Stimulated activated CD8-positive, alpha-beta memory T cell treated with anti-CD3 and anti-CD28 coated beads, Interleukin-2, amount 100 ng/mL, for 1 hour (primary cell): ENCODE measurements at places on chromosomes 6 and 20.

DNA sequence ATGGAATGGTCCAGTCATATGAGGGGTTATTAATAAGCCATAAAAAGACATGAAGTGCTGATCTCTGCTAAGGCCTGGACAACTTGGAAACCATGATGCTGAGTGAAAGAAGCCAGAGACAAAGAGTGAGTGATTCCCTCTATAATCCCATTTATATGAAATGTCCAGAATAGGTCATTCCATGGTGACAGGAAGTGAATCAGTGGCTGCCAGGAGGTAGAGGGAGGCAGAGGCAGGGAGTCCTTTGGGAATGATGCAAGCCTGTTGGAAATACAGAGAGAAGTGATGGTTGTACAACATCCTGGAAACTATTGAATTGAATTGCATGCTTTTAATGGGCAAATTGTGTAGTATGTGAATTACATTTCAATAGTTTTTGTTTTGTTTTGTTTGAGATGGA, 26.4 kb downstream of the ANKRD60 start:
- DNase-seq = no peak

DNA sequence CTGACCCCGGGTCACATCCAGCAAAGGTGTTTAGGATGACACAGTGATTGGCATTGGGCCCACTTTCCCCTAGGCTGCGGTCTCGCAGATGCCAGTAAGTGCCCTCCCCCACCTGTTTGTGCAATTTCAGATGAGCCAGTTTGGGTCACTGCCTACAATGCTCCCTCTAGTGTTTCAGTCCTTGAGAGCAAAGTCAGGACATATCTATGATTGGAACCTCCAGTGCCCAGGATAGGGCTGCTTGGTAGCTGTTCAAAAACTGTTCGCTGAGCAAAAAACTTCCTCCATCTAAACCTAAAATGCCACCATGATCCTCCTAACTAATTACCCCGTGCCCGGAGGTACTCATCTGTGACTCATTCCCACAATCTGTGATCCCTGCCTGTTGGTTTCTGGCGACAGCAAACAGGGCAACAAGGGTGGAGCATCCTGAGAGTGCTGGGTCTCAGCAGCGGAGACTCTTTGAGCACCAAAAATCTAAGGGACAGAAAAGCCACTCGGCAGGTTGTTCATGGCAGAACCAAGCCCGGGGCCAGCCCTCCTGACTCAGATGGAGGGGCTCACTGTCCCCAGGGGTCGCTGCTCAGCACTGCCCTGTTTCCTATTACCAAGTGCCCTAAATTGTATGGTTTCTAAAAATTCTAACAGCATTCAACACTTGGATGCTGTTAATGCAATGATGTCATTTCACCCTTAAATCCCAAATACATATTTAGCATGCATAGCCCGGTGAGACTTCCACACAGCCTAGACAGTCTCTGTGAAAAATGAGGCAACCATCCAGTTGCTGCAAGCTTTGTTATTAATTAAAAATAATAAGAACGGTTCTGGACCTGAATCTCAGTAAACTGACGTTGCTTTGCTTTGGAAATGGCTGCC, 5.0 kb downstream of the VSX1 start:
- no peak for DNase-seq

GRCh38 chr20:49969234-49969633, 13.5 kb upstream of the SNAI1 start:
- DNase-seq = no peak

DNA sequence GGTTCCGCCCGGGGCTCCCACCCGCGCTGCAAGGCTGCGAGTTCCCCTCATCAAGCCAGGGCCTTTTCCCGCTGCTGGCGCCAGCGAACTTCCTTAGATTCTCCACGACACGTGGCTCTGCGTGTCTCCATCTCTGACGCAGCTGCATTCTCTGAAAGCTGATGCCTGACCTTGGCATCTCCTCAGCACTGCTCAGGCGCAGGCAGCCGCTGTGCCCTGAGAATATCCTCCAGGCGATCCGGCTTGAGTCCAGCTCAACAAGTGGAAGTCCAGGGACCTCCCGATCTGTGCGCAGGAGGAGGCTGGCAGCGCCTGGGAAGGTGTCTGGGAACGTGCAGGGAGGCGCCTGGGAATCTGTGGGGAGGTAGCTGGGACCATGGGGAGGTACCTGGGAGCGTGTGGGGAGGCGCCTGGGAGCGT, 171.2 kb upstream of the THBS2 start:
- DNase-seq = no peak

DNA sequence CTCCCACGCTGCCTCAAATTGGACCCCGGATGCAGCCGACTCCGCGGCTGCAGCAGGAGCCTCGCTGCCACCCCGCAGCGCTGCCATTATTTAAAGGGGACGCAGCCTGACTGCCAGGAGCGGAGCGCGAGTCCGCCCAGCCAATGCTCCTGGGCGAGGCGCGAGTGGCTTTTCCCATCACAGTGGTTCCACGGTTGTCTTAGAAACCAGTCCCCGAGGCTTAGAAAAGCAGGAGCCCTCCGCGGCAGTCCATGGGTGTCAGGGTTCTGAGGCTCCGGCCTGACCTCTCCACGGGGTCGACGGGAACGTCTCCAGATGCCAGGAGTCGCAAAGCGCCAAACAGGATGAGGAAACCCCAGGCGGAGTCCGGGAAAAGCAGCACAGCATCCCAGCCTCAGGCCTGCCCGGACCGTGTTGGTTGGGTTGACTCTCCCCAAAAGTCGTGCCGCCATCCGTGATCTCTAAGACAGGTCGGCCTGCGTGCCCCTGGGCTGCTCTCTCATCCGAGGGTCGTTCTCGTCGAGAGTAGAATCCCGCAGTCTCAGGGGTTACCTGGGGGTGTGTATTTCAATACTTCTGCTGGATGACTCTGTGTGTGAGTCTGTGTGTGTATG, 975.8 kb upstream of the DEFB115 start:
- no peak for DNase-seq
